ENCODE measurements at places on chromosomes 1 and 21.

GRCh38 chr1:34163792-34164731 lies 968 bp downstream of the CSMD2 start:
- DNase-seq: no peak

DNA sequence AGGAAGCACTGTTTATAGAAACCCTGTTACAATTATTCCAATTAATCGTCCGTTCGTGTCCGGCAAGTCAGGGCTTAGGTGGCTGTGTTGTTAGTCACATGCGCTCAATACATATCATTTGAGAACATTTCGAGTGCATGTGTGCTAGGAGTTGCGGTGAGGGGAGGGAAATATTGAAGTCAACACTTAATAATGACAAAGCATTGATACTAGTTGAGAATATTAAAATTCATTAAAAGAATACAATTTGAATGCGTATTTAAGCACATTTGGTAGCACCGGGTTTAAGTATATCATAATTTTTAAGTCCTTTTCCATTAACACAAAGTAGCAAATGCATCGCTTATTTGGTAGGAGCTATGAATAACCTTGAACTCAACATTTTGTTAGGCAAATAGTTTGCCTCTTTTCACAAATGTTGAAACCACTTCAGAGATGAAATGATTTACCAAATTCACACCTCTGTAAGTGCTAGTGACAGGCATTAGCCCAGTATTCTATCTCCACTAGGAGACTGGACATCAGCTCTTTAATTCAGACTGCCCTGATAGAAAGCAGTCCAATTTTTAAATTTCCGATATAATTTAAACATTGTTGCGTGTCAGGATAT lies 1.1 kb upstream of the SERBP1 start:
- no peak for DNase-seq

GRCh38 chr1:39655578-39656268 lies 16.2 kb downstream of the NT5C1A start:
- no peak for DNase-seq

- DNase-seq: no peak
Measured at GRCh38 chr1:60031146-60031545, 42.4 kb downstream of the C1orf87 start.

- no peak for DNase-seq
Measured at GRCh38 chr1:50929376-50929958, 30.6 kb downstream of the FAF1 start.

DNA sequence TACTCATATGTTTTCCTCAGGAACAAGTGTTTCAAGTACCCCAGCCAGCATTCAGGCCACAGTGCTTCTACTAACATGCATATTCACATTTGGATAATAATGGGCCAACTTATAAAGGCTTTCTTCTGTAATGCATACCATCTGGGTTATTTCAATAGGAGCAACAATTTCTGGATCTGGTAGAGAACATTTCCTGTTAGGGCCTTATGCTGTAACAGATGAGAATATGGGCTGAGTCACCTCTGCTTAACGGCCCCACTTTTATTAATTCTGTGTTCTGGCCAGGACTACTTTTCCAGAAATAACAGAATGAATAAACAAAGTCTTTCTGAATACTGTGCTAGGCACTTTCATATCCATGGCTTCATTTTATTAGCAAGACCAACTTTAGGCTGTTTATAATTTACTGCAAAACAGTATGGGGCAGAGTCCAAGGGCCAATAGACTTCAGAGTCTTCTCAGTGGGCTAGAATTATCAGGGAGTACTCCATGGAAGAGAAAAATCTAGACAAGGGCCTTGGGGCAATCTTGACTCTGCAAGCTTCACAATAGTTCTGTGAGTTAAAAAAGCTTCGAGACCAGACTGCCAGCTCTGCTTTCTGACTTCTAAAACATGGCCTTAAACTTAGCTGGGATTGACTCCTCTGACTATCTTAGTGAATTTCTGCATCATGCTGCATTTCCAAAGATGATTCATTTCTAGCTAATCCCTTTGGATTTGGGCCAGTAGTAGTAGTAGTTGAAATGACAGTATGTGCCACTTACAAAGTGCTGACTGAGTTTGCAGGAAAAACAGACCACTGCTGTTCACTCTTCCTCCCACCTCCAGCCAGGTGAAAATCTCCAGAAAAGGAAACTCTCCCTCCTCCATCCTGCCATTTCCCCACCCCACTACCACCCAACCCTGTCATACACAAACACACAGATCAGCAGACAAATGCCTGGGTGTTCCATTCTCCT lies 8.2 kb upstream of the SSX2IP start:
- no peak for DNase-seq

DNA sequence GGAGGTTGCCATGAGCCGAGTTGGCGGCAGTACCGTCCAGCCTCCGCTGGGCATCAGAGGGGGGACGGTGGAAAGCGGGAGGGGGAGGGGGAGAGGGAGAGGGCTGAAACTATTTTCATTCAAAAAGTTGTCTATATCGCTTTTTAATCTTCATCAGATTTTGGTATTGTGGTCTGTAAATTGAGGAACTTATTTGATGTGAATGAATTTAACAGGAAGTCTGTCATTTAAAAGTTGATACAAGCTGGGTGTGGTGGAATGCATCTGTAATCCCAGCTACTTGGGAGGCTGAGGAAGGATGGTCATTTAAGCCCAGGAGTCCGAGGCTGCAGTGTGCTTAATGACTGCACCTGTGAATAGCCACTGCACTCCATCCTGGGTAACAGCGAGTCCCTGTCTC lies 3.0 kb upstream of the EPHX4 start:
- no peak for DNase-seq

- DNase-seq: no peak
Measured at GRCh38 chr1:238451781-238452310, 561.1 kb upstream of the ZP4 start.

DNA sequence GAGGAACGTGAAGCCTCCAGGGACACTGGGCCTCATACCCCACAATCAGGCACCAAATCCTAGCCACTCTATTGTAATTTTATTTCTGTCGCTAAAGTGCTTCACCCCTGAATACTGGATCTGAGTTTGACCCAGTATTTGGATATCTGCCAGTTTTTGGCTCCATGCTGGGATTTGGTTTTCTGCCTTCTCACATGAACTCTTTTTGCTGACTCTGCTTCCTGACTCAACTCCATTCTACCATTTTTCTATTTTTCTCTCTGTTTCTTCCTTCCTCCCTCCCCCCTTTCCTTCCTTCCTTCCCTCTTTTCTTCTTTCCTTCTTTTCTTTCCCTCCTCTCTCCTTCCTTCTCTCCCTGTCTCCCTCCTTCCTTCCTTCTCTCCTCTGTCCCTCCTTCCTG lies 151.3 kb upstream of the GJB5 start:
- DNase-seq: no peak

- DNase-seq: no peak
Measured at GRCh38 chr1:76955652-76956051, 88.4 kb downstream of the ST6GALNAC5 start.

DNA sequence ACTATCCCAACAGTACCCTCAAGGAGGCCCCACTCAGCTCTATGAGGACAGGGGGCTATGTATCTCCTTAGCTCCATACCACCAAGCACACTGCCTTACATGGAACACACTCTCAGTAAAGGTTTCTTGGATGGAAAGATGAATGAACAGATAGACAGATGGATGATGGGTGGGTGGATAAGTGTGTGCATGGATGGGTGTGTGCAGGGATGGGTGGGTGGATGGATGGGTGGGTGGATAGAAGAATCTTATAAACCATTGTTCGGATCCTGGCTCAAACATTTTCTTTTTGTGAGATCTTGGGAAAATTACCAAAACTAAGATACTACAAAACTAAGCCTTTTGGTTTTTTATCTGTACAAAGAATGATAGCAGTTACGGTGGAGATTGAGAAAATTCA lies 111.0 kb upstream of the NFIA start:
- no peak for DNase-seq

GRCh38 chr1:231630558-231631205 lies 4.1 kb downstream of the DISC1 start:
- no peak for DNase-seq
